Thoracic aorta endothelial cell (primary cell): ENCODE measurements at places on chromosomes 6 and 20. TPM values are rescaled to one million over a fixed set of nuclear protein-coding genes. Genes with fewer than 3 reads are reported as not detected.

MATN4 gene
- total RNA-seq = not detected in 2 replicates

RSPO3 gene
- total RNA-seq = 0.53 and 5.1 TPM in 2 replicates

TFAP2B gene
- not detected in 2 replicates for total RNA-seq

IL17A gene
- not detected in 2 replicates for total RNA-seq

PXDC1 gene
- 50.6 and 81.1 TPM in 2 replicates for total RNA-seq

FERMT1 gene
- 3.3 and 6.5 TPM in 2 replicates for total RNA-seq

FBXO30 gene
- total RNA-seq = 21.1 and 24.1 TPM in 2 replicates

TINAG gene
- total RNA-seq = not detected in 2 replicates

GHRH gene
- not detected in 2 replicates for total RNA-seq

FAXC gene
- 0.27 and 1.1 TPM in 2 replicates for total RNA-seq

C6orf89 gene
- total RNA-seq = 31.8 and 39.8 TPM in 2 replicates

MACROD2 gene
- 0.66 and 1.0 TPM in 2 replicates for total RNA-seq

GDAP1L1 gene
- not detected in 2 replicates for total RNA-seq

FABP7 gene
- total RNA-seq = not detected in 2 replicates

METTL24 gene
- not detected in 2 replicates for total RNA-seq

USP49 gene
- 2.9 and 3.6 TPM in 2 replicates for total RNA-seq

MBOAT1 gene
- total RNA-seq = 4.0 and 6.0 TPM in 2 replicates
